Jurkat, Clone E6-1 (cell line): ENCODE measurements at places on chromosomes 7 and 10.

DNA sequence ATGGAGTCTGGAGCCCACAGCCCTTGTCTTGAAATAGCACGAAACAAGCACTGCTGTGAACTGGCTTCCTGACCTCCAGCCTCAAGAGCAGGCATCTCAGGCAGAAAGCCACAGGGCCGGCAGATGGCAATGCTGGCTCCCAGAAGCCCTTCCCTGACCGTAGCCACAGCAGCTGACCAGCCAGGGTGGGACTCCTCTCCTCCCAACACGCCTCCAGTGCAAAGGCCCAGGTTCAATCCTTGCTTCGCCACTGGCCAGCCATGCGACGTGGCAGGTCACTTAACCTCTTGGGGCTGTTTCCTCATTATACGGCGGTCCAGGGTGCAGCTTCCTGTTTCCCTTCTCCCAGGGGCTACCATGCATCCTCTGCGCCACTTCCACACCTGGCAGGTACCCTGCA, 12.8 kb downstream of the PRKAG2 start:
- DNase-seq, result no peak

GRCh38 chr7:46764100-46764936, 817.6 kb downstream of the TNS3 start:
- DNase-seq, result no peak

GRCh38 chr7:38329340-38329739, 55.9 kb upstream of the TARP start:
- DNase-seq, result no peak

DNA sequence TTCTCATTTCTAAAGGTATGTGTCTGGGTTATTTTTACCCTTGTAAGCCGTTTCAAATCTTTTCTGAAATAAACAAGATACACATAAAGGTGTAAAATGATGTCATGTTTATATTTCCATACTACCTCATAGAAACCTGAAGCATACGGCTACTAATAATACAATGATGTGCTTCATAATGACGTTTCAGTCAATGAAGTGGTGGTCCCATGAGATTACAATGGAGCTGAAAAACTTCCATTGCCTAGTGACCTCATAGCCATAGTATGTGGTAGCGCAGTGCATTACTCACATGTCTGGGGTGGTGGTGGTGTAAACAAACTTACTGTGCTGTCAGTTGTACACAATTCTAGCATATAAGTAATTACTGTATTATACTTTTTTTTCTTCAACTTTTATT, 24.9 kb downstream of the EPDR1 start:
- no peak for DNase-seq

DNA sequence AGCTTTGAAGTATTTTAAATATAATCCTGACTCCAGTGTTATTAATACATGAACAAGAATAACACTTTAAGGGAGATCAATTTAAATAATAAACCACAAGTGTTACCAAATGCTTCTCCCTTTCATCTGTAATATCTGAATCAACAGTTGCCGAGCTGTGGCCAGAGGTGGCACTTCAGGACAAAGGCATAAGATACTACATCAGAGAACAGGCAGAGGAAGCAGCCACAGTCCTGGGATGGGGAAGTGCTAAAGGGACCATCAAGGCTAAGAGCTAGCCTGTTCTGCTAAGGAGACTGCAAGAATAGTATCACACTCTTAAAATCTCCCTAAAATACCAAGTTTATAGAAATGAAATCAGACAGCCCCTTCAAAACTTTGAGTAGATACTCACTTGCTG, 378.2 kb upstream of the PRKCQ start:
- peak; percentile 65 for DNase-seq

DNA sequence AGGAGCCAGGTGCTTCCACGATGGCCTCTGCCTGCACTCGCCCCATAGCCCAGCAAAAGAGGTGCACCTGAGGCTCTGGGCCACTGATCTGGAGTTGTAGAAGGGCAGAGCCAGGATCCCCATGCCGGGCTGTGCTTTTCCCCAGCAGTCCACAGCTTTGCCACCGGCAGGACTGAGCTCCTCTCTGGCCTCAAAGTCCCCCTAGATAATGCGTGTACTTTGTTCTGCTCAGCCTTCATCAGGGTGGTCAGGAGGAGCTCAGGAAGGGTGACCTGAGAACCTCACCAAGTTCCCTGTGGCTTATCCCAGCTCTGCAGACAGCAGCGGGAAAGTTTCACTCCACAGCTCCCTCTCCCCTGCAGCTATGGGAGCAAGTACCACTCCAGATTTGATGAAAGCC, 27.9 kb upstream of the UNC5B start:
- DNase-seq, result no peak
